ENCODE measurements at places on chromosomes 1 and 21.

DNA sequence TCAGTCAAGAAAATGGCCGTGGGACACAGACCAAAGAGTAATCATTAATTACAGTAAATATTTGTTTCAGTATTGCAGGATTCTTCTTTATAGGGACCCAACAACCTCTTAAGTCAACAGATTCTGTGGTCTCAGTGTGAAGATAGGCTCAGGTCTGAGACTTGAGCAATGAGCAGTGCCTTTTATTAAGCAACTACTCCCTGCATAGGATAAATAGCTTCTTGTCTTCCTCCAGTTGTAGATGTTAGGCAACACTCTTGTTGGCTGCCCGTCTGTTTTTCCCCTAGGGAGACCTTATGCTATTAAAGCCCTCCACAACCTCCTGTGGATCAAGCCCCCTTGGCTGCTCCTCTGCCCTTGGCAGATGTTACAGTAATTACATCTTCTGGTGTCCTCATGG is 1.8 kb upstream of the OMA1 start:
- peak; percentile 15 for DNase-seq

GRCh38 chr1:242147096-242147976 is 148.4 kb upstream of the MAP1LC3C start:
- DNase-seq: peak; percentile 20

- DNase-seq: peak; percentile 16
Observed at GRCh38 chr1:25080294-25081209, 150.5 kb upstream of the RUNX3 start.

GRCh38 chr1:151693057-151693651 is 23.4 kb downstream of the CELF3 start:
- DNase-seq: peak; percentile 38

- no peak for DNase-seq
Observed at GRCh38 chr21:16013570-16013969, 283.8 kb downstream of the USP25 start.

GRCh38 chr1:207414606-207415108 is 39.5 kb upstream of the CR2 start:
- no peak for DNase-seq

- DNase-seq: no peak
Observed at GRCh38 chr1:160074865-160075264, 4.9 kb upstream of the KCNJ10 start.

GRCh38 chr1:119537966-119538365 is 31.0 kb downstream of the HSD3B1 start:
- no peak for DNase-seq

DNA sequence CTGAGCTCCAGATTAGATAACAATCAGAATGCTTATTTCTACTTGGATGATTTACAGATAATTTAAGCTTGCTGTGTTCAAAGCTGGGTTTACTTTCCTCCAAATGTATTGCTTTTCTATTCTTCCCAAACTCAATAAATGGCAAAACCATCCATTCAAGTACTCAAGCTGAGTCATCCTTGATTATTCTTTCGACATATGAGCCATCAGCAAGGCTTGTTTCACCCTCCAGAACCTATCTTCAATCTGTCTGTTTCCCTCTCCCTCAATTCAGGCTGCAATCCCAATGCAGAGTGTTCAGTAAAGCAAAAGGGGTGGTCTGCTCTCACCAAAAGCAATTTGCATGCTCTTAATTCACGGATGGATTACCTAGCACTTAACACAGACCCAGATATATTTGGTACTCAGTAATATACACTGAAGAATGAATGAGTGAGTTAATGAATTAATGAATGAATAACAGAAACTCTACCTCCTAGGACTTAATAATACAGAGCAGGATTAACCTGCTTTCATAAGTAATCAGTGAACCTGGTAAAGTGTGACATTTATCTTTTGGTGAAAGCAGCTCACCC is 41.9 kb downstream of the DDR2 start:
- peak; percentile 78 for DNase-seq

- DNase-seq: peak; percentile 46
Observed at GRCh38 chr1:221418346-221418745, 323.5 kb downstream of the DUSP10 start.

- peak; percentile 51 for DNase-seq
Observed at GRCh38 chr1:168498159-168498631, 45.6 kb downstream of the XCL2 start.

DNA sequence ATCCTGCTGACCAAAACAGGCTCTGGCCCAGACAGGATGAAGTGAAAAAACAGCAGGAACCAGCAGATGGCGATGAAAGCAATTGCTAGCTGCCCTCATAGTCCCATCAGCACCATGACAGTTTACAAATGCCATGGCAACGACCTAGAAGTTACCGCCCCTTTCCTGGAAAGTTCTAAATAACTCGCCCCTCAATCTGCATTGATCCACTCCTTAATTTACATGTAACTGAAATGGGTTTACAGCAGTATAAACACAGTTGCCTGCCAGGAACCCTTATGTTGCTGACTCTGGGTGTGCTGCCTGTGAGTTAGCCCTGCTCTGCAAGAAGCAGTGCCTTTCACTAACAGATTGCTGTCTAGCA is 65.5 kb upstream of the CR1L start:
- peak; percentile 78 for DNase-seq

GRCh38 chr21:17732306-17732705 is 86.8 kb downstream of the C21orf91 start:
- DNase-seq: peak; percentile 33

- peak; percentile 21 for DNase-seq
Observed at GRCh38 chr21:25331286-25331685, 276.0 kb downstream of the MRPL39 start.

- DNase-seq: no peak
Observed at GRCh38 chr1:101316799-101317198, 80.0 kb downstream of the S1PR1 start.

- DNase-seq: peak; percentile 73
Observed at GRCh38 chr1:7341145-7341905, 429.8 kb upstream of the VAMP3 start.

DNA sequence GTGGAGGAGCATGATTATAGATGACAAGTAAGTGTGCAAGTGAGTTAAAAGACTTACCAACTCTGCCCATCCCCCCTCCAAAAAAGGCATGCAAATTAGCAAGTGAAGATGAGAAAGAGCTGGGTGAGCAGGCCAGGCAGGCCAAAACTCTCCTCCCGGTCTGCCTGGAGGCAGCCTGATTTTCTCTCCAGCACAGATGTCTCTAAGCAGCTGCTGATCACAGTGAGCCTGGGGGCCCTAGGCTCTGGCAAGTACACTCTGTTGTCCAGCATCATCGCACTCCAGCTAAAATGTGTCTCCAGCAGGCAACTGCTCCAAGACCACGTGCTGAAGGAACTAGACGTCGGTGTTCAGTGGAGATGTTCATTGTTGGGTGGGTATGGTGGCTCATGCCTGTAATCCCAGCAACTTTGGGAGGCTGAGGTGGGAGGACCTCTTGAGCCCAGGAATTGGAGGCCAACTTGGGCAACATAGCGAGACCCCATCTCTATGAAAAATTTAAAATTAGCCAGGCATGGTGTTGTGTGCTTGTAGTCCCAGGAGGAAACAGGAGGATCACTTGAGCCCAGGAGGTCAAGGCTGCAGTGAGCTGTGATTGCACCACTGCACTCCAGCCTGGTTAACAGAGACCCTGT is 56.7 kb upstream of the PUM1 start:
- DNase-seq: no peak

GRCh38 chr1:25553749-25554429 is 10.5 kb downstream of the LDLRAP1 start:
- DNase-seq: no peak

GRCh38 chr1:32701421-32701911 is 1.1 kb downstream of the SYNC start:
- DNase-seq: no peak

DNA sequence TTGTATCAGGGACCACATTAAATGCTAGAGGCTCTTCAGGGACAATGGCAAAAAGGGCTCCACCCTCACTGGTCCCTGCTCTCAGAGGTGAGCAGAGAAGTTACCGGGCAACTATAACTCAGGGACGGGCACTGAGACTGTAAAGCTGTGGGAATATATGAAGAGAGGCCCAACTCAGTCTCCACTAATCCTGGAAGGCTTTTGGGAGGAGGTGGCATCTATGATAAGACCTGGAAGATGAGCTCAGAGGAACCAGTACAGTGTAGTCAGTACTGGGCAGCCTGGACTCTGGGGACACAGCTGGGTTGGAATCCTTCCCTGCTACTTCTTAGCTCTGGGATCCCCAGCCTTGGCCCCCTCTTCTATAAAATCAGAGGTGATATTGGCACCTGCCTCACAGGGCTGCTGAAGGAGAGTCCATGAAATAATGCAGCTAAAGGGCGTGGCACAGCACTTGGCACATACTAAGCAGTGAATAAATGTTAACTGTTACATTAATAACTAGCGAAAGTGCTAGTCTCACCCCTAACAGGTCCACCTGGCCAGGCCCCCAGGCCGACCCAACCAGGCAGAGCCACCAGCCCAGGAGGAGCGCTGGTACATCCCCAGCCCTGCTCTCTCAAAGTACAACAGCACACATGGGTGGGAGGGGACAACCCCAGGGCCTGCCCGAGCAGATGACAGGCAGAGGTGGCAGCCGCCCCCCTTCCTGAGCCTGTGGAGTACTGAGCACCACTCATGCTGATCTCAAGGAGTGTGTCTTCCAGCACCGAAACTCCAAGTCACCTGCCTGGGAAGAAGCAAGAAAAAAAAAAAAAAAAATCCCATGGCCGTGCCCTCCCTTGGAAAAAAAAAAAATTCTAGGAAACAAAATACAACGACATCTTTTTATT is 62.7 kb downstream of the CASZ1 start:
- no peak for DNase-seq

- no peak for DNase-seq
Observed at GRCh38 chr21:33916200-33916567, 580 bp upstream of the ATP5PO start.

- DNase-seq: peak; percentile 20
Observed at GRCh38 chr1:220430059-220430458, 97.9 kb upstream of the MARK1 start.

GRCh38 chr1:11388617-11389016 is 90.3 kb upstream of the DISP3 start:
- no peak for DNase-seq

DNA sequence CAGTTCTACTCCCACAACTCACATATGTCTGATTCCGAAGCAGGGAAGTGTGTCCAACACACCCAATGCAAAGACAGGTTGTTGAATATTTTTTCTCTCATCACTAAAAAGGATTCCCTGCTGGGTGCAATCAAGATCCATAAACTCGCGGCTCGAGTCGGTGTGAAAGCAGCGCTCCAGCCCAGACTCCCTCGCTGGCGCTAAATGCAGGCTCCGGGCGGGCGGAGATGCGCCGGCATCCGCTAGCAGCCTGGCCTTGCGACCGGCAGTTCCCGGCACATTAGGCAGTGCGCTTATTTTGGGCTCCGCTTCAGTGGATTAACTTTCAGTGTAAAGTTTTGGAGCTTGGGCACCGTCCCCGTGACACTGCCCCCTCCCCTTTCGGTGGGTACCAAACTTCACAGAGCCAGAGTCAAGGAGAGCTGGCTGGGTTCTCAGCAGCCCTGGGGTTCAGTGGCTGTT is 87.7 kb upstream of the POU3F1 start:
- DNase-seq: no peak

DNA sequence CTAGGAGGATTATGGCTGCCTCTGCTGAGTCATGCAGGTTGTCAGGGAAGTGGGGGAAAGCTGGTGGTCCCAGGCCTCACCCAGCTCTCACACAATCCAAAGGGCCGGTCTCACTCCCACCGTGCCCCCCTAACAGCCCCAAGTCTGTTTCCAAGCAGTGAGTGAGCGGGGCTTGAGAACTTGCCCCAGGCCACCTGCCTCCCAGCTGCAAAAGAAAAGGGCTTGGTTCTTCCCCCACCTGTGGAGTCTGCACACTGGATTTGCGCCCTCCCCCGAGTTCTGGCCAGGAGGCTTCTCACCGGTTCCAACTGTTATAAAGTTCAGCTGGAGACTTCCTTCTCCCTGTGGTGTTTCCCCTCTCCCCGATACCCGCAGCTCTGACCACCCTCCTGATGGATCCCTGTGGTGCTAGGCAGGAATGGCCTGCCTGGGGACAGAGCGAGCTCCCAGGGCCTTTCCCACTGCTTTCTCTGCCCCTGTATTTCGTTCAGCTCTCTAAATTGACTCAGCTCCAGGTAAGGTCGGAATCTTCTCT is 222.3 kb downstream of the BARHL2 start:
- no peak for DNase-seq

DNA sequence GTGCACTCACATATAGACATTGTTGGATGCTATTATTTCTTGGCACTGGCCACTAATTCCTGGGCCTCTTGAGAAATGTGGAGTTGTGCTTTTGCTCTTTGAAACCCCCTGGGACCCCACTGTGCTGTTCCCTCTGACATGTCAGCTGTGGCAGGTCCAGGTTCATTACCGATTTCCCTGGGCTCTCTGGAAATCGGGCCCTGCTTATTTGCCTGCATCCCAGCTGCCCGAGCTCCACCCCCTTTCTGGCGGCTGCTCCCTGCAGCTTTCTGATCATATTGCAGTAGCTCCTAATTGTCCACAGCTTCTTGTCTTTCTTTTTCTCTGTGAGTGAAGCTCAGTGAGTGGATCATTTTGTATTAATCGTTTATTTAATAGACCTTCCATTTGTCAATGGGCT is 183.7 kb upstream of the FAM78B start:
- DNase-seq: no peak

DNA sequence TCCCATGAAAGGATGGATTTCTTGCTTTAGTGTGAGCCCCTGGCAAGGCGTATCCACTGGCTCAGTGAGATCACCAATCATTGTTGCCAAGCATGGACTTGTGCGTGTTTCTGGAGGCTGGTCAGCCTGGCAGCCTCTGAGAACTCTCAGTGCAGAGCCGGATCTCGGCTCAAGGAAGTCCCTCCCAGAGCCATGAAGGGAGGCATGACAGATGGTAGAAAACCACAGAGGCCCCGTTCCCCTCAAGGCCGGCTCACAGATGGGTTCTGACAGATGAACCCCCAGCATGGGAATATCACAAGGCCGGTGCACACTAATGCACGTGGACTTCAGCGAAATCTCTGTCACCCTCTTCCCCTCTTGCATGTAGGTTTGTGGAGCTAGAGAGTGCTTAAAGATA is 290.5 kb downstream of the AJAP1 start:
- DNase-seq: no peak

DNA sequence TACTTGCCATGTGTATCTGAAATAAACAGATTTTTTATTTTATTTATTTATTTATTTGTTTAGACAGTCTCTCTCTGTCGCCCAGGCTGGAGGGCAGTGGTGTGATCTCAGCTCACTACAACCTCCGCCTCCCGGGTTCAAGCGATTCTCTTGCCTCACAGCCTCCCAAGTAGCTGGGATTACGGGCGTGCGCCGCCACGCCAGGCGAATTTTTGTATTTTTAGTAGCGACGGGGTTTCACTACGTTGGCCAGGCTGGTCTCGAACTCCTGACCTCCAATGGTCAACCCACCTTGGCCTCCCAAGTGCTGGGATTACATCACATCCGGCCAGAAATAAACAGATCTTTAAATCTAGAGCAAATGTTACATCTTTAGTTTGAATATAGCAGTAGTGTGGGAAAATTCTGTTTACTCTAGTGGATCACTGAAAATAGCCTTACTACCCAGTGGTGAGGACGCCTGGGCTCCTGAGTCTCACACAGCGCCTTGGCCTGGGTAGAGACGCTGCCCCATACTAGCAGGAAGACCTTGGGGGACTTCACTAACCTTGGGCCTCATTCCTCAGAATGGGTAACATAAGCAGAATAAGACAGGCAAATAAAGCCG is 709 bp downstream of the GART start:
- DNase-seq: peak; percentile 45
